Fibroblast of villous mesenchyme (primary cell): ENCODE measurements at places on chromosomes 3 and 15.
A peak's percentile ranks its signal among the peaks of the same experiment; 100 is the strongest.

DNA sequence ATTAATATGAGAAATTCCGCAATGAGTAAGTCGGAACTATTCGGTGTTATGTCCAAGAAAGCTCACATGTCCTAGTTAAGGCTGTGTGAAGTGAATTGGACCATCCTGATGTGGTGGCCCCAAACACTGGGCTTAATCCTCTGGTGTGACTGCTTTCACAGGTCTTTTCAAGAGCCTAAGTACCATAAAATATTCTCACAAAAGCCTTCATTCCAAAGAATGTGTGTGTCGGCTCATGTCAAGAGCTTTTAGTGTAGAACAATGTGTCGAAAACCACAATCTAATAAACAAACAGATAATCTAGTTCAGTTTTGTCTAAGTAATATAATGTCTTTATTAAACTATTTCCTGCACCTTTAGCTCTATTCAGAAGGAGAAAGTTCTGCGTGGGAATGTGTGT, 311.4 kb downstream of the LPP start:
- no peak for DNase-seq

DNA sequence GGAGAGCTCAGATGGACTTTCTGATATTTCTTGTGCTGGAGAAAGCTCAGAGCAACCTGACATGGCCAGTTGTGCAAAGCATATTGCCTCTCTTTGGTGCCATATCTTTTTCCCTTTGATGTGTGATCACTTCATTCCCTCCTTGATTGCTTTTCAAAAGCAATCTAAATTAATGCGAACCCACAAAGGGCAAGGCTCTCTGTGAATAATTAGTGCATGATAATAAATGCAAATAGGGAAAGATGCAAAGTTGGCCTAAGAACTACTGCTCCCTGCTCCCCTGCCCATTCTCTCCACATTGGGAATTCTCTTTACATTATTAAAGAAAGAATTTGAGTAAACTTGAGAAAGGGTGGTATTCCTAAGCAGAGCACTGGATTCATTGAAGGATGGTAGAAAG, 60.9 kb downstream of the SRGAP3 start:
- DNase-seq, result no peak

- DNase-seq, result no peak
Observed at GRCh38 chr3:101240719-101241399, 79.5 kb downstream of the IMPG2 start.

DNA sequence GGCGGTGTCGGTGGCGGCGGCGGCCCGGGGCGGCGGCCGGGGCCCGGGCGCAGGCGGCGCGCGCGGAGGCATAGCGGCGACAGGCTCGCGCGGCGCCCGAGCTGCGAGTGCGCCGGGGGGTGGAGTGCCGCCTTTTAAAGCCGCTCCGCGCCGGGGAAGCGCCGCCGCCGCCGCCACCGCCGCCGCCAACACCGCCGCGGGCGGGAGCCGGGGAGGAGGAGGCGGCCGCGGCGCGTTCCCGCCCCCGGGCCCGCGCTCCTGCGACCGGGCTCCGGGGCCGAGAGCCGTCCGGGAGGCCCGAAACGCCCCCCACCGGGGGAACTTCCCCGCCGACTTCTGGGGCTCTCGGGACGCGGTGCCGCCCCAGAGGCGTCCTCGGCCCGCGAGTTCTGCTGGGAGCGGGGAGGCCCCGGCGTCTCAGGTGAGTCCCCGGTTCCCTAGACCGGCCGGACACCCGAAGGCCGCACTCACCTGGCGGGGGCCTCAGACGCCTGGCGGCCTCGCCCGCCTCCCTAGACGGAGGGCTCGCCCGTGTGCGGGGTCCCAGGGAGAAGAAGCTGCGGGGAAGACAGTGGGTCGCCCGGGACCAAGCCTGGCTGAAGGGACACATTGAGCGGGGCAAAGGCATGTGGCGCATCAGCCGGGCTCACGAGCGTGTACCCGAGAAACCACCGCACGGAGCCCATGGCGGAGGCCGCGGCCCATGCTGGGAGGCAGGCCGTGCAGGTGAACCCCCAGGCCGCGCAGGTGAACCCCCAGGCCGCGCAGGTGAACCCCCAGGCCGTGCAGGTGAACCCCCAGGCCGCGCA, at the start of gene PCSK6:
TSS of gene PCSK6 (minus strand) at position 109 of the 809 bp plus-strand sequence. CDS start at position 72, 37 bp downstream.
- DNase-seq, result peak; percentile 27

- DNase-seq, result peak; percentile 69
Observed at GRCh38 chr3:16337856-16338540, 73.0 kb downstream of the OXNAD1 start.

DNA sequence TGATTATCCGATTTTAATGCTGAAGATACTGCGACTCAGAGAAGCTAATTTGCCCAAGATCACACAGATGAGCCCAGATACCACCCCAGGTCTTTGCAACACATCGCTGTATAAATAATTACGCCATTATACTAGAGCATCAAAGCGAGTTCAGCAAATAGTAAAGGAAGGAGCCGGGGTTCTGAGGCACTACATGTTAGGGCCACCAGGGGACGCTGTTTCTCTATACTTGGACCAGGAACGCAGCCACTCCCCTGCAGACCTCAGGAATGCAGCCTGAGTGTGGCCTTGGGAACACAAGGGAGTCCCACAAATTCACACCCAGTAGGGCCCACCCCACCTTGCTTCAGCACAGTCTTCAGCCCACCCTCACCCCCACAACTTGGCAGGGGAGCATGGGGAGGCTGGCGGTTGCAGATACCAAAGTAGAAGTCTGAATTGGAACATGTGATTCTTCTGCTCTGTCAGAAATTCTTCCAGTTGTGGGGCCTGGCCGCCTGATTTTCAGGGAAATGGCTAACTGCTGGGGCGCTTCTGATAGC, 57.8 kb upstream of the RYK start:
- peak; percentile 79 for DNase-seq

- DNase-seq, result no peak
Observed at GRCh38 chr15:97654481-97655076, 305.9 kb upstream of the ARRDC4 start.

DNA sequence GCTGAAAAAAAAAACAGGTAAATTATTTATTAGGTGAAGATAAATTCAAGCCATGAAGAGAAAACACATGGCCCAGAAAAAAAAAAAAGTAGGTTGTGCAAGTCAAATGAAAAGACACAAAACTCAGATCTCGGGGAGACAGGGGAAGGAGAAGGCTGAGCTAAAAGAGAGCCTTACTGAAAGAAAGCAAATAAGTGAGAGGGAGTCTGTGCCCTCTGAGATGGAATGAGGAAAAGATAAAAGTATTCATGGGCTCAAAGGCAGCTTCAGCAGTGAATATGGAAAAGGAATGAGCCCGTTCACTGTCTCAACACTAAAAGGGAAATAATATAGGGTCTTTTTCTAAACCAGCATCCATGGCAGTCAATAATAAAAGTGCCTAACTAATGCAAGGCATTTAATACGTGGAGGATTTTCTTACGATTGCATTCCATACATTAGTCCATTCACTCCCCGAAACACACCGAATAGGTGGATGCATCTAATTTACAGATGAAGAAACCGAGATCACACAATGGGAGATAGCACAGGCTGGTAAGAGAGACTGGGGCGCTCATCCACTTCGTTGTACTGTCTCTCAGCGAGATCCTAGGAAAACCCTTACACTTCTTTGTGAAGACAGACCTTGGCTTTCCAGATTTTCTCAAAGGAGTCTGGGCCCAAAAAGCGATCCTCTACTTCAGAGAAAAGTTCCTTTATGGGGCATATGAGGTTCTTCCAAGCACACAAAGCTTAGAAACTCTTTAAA, 1.1 kb downstream of the TFDP2 start:
- DNase-seq, result peak; percentile 11

GRCh38 chr3:30269751-30270445, 336.5 kb upstream of the TGFBR2 start:
- no peak for DNase-seq

DNA sequence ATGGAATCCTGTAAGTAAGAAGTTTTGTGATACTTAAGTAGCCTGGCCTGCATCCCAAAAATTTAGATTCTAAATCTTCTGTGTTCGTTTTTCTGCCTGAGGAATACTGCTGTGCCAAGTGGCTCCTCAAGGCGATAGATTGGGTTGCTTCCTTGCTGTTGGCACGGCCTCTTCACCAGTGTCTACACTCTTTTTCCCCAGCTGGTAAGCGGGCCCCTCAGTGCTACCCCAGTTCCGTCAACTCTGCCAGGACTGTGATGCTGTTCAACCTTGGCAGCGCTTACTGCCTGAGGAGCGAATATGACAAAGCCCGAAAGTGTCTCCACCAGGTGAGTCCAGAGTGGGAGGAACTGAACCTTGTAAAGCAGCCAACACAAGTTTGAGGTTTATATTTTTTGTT, 53.3 kb upstream of the TRIM71 start:
- no peak for DNase-seq

- no peak for DNase-seq
Observed at GRCh38 chr3:40232626-40233025, 76.9 kb upstream of the EIF1B start.

DNA sequence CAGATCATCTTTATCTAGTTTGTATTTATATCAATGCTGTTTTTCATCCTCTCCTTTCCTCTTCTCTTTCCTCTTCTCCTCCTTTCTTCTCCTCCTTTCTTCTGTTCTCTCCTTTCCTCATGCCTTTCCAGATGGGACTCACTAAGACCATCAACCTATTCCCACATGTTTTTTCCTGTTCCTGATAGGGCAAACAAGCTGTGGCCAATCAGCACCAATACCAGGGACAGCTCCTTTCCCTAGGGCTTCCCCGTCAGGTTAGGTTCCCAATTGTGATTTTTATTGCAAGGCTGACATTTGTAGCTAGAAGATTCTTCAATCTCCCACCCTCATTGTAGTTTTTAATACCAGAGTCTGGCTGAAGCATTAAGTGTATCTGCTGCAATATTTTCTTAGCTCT, 76.3 kb upstream of the COL8A1 start:
- peak; percentile 57 for DNase-seq

GRCh38 chr15:57390583-57390982, 14.3 kb downstream of the CGNL1 start:
- no peak for DNase-seq

GRCh38 chr3:193560870-193561269, 6.2 kb upstream of the ATP13A4 start:
- DNase-seq, result no peak

GRCh38 chr3:56860939-56861338, 59.2 kb upstream of the ARHGEF3 start:
- DNase-seq, result no peak

DNA sequence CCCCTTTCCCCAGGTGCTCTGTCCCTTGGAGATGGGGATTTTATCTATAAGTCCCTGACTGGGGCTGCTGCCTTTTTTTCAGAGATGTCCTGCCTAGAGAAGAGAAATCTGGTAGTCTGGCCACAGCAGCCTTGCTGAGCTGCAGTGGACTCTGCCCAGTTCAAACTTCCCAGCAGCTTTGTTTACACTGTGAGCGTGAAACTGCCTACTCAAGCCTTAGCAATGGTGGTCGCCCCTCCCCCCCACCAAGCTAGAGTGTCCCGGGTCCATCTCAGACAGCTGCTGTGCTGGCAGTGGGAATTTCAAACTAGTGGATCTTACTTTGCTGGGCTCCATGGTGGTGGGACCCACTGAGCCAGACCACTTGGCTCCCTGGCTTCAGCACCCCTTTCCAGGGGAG, 38.9 kb downstream of the TMEM266 start:
- DNase-seq, result no peak

- no peak for DNase-seq
Observed at GRCh38 chr3:133152056-133152455, 113.9 kb downstream of the TMEM108 start.

DNA sequence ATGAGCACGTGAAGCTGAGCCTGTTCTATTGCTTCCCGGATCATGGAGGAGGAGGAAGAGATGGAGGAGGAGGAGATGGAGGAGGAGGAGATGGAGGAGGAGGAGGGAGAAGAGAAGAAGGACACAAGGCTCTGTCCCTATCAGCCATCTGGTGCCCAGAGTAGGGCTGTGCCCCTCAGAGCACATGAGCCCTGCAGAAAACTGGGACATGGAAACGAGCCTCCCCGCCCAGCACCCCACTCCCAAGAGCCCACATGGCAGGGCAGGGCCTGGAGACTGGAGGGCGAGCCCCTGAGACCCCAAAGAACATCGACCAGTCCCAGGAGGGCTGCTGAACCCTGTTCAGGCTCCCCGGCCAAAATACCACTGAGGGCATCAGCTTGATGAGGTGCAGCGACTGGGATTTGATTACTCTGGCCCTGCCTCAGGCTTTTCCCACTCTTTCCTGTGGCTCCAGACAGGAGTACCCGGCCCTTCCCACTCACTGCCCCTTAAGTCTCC, 285.6 kb downstream of the UACA start:
- DNase-seq, result no peak

- no peak for DNase-seq
Observed at GRCh38 chr3:56929809-56930615, 128.3 kb upstream of the ARHGEF3 start.

DNA sequence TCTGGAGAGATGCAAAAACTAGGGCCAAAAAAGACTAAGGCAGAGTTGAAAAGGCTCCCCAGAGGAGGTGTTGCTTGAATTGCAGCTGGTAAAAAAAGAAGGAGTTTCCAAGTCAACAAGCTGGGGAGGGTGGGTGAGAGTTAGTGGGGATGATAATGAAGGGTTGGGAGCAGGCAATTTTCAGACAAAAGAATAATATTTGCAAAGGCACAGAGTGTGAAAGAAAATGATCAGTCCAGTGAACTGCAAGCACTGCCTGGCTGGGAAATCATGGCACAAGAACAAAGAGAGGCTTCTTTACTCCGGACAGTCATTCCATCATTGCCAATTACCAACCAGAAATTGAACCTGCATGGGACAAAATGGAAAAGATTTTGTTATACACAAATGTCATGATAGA, 42.2 kb downstream of the C3orf85 start:
- DNase-seq, result no peak

DNA sequence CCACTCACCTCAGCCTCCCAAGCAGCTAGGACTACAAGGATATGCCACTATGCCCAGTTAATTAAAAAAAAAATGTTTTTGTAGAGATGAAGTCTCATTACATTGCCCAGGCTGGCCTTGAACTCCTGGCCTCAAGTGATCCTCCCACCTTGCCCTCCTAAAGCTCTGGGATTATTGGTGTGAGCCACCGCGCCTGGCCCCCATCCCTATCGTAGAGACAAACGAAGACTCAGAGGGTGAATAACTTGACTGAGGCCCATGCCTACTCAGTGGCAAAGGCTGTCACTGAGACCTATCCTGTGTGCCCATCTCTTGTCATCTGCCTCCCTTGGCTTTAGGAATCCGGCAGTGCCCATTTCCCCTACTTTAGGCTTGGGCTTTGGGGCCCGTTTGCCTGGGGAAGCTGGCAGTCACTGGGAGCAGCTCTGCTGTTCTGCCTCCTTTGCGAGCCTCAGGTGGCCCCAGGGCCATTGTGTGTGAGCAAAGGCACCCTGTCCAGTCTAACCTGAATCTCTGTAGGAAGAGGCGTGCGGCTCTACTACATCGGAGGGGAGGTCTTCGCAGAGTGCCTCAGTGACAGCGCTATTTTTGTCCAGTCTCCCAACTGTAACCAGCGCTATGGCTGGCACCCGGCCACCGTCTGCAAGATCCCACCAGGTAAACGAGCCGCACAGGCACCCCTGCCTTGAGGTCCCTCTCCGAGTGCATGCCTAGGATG, 70.1 kb downstream of the AAGAB start:
- DNase-seq, result no peak

- peak; percentile 78 for DNase-seq
Observed at GRCh38 chr3:159260049-159260662, 458.3 kb downstream of the MFSD1 start.

- no peak for DNase-seq
Observed at GRCh38 chr3:150996731-150997130, 24.2 kb upstream of the CLRN1 start.

GRCh38 chr15:88470625-88471372, 3.3 kb downstream of the MRPS11 start:
- DNase-seq, result no peak
